ENCODE measurements at places on chromosomes 12 and 14.
A peak's percentile ranks its signal among the peaks of the same experiment; 100 is the strongest.

DNA sequence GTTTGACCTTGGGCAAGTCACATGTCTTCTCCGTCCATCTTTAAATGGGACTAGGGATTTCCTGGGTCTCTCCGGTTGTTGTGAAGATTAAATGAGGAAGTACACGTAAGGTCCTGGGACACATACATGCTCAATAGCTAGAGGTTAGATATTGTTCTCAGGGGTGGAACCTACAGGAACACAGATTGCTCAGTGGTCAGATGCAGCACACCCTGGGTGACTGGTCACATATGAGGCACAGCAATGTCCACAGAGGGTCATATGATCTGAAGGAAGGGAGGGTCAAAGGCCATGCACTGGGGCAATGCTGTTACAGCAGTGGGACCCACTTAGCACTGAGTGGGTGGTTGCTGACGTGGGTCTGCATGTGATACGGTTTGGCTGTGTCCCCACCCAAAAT, 11.4 kb upstream of the SLC8B1 start:
- no peak for DNase-seq

- DNase-seq: no peak
Observed at GRCh38 chr14:33586806-33587205, 364.1 kb downstream of the EGLN3 start.

DNA sequence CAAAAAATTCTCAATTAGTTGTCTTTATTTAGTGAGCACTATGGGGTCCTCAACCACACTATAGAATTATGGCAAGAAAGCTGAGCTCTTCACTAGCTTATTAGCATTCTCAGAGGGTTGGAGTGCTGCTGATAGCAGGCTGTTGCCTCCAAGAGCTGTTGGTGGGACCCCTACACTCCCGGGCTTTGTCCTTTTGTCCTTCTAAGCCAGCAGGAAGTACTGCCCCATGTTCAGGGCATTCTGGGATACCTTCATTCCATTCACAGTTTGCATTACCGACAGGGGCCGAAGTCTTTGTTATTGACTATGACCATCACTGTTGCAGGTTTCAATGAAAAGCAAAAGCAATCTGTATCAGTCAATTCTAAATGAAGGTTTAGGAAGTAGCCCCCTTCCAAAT, 89.5 kb upstream of the OTX2 start:
- DNase-seq: no peak

GRCh38 chr14:103946975-103947374, 4.6 kb upstream of the RD3L start:
- no peak for DNase-seq

GRCh38 chr12:11761869-11762567, 112.5 kb downstream of the ETV6 start:
- DNase-seq: no peak

DNA sequence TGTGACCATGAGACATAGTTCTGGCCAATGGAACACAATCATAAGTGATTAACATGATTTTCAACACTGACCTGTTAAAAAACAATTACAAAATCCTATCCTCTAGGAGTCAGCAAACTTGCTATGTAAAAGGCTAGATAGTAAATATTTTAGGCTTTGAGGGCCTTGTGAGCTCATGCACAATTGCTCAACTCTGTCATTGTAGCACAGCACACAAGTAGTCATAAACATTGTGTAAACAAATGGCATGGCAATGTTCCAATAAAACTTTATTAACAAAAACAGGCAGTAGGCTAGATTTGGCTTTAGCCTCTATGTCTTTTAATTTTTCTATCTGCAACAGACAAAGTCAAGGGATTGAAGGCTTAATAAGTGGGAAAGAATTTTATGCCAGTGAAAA, 350.7 kb downstream of the C12orf50 start:
- no peak for DNase-seq

DNA sequence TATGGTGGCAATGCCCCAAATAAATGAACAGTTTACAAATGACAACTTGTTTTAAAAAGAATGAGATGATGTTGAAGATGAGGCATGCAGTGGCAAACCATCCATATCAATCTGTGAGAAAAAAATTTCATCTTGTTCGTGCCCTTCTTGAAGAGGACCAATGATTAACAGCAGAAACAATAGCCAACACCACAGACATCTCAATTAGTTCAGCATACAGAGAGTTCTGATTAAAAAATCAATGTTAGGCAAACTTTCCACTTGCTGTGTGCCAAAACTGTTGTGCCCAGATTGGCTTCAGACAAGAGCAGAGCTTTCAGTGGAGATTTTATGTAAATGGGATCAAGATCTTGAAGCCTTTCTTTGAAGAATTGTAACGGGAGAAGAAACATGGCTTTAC, 329.9 kb downstream of the BMP4 start:
- no peak for DNase-seq

DNA sequence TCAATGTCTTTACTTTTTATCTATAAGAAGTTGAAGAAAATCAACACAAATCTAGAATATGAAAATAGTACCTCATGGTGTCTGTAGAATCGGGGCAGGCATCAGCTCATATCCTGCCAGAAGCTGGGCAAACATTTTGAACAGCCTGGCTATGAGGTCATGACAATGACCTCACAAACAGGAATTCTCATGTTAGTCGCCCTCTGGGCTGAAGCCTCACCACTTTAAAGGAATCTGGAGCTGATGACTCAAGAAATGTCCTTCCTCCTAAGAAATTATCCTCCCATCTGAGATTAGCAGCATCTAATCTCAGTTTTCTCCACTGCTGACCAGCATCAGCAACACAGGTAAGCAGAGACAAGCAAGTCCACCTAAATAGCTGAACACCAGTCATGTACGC, 27.1 kb downstream of the CLIP1 start:
- DNase-seq: no peak

DNA sequence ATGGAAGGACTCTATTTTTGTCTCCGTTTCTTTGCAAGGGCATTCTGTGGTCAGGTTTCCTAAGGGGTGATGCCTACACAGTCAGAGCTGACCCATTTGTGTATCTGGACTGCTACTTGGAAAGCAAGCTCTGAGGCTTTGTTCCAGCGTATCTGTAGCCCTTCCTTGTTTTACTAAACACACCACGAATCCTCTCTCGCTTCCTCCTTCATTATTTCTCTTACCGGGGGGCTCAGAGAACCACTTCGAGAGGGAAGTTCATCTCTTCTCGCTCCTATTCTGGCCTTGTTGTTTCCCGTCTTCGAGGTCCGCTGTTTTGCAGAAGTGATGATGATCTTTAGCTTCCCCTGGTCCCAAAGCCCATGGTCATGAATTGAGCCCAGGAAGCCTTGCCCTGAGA, 164.7 kb downstream of the SSPN start:
- DNase-seq: no peak

- no peak for DNase-seq
Observed at GRCh38 chr12:106074361-106074705, 64.4 kb downstream of the NUAK1 start.

- no peak for DNase-seq
Observed at GRCh38 chr12:78767264-78767981, 97.2 kb upstream of the SYT1 start.

DNA sequence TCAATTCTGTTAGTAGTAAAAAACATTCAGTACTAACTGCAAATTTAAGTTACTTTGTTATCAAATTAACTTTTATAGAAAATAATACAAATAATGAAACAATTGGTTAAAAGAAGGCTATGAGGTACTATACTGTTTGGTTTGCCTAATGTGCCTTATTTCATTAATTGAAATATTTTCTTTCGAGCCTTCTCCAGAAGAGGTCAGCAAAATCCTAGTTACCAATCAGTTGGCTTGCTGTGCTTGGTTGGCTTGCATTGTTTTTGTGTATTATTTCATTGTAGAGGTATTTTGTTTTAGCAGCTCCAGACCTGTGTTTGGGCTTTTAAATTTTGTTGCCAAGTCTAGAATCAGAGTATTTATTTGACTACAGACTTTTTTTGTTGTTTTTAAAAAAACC, 68.5 kb downstream of the AEBP2 start:
- no peak for DNase-seq

DNA sequence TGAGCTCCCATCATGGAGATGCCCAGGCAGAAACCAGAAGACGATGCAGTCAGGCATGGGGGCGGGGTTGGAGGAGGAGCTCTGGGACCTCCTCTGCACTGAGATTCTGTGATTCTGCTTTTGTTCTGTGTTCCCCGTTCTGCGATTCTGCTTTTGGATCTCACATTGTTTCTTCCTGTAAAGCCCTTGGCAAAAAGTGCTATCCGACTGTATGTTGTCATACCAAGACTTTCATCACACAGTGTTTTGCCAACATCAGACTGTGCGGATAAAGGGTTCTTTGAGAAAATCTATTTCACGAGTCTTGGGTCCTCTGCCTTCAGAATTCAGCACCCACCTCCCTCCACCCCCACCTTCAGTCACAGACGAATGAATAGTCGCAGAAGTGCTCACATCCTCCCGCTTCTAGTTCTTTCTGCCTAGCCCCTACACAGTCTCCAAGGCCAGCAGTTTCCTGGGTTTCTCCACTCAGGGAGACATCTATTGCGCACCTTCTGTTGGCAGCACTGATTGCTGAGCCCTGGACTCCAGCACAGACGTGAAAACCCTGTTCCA, 24.7 kb upstream of the PWP1 start:
- DNase-seq: no peak

GRCh38 chr12:106345746-106346145, 11.8 kb upstream of the POLR3B start:
- no peak for DNase-seq

GRCh38 chr14:65770681-65771080, 358.2 kb downstream of the FUT8 start:
- DNase-seq: no peak

DNA sequence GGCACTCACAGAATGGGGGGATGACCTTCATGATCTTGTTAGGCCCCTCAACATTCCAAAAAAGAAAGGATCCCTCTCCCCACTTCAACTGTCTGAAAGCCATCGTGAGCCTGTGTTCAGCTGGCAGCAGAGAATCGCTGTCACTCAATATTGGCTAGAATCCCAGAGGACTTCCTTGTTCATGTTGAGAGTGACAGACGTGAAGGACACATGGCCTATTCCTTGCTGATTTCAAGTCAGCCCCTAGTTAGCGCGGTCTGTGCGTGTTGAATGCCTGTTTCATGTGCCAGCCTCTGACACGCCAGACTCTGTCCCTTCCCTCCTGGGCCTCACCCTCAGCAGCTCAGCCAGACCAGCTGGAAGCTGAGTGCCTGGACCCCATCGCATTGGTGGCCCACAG, 43.1 kb downstream of the DNAH10 start:
- DNase-seq: no peak

DNA sequence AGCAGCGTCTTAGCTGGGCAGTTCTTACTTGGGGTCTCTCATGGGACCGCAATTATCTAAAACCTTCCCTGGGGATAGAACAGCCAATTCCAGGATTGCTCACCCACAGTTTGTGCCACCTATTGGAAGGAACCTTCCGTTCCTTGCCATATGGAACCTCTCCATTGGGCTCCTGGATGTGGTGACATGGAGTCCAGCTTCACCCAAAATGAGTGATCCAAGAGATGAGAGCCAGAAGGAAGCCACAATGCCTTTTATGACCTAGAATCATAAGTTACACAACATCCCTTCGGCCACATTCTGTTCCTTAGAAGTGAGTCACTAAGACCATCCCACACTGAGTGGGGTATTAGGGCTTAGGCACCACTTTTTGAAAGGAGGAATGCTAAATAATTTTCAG, 164.4 kb downstream of the FBXL14 start:
- DNase-seq: no peak

DNA sequence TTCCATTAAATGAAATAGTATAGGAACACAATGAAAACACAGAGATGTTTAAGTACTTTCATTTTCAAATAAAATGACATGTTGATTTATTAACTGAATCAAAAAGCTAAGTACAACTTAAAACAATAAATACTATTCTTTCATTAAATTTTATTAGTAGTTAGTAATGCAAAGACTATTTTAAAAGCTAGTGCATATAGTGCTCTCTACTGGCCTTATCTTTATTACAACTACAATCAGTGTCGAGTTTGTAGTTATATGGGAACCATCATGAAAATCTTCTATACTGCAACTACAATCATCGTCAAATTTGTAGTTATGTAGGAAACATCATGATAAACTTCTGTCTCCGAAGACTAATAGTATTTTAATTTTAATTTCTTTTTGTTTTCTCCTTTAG, 8.9 kb upstream of the LIN7A start:
- DNase-seq: no peak

- DNase-seq: peak; percentile 38
Observed at GRCh38 chr14:80959496-80959895, 4.1 kb downstream of the TSHR start.

- DNase-seq: no peak
Observed at GRCh38 chr12:68580911-68581310, 29.8 kb upstream of the RAP1B start.

DNA sequence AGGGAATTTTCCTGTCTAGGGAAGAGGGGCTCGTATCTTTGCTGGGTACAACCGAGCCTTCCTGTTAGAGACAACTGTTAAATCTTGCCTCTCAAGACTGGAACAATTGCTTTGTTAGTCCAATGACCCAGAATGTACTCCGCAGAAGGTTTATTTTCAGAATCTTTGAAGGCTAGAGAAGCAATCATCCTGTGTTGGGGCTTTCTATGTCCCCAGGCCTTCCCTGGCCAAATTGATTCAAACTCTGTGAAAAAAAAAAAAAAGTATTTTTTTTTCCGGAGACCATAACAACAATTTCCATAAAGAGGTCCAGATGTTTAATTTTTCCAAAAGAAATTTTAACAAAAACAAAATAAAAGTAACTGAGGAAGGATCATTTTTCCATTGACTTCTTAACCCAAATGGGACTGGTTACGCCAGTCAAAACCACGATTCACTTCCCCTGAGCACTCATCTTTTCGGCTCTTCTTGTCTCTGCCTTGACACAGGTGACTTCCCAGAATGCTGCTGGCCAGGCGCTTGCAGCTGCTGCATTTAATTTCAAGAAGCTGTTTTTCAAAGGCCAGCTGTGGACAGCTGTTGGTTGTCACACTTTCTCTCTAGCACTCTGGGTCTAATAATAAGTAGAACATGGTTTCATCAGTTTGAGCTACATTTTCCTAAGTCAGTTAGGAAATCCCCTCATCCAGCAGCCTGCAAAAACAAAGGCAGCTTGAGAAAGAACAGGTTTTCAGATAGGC, 81.6 kb upstream of the MANSC4 start:
- DNase-seq: no peak

DNA sequence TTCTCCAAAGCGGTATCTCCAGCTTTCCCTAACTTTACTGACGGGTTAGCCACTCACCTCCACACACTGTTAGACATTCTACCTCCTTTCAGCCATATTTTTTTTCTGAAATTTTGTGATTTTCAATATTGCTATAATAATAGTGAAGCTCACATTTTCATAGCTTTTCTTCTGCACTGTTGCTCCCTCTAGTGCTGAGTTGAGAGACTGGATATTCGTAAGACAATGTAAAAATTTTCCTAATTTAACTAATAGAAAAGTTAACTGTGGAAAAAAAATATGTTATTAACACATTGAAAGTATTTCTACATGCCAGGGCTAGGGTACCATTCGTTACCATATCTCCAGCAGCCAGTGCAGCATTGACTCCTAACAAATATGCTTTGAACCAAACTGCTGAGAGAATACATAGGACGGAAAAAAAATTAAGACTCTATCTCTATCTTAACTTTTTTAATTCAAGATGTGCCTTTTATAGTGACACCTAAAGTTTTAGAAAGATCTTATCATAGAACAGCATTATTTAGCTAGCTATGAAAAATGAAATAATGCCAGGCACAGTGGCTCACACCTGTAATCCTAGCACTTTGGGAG, 48.7 kb upstream of the ABCC9 start:
- no peak for DNase-seq

GRCh38 chr12:105956662-105957457, 181.9 kb downstream of the NUAK1 start:
- DNase-seq: no peak
